ENCODE measurements at places on chromosomes 7 and 10.

GRCh38 chr10:51272555-51272954 is 198.3 kb downstream of the PRKG1 start:
- no peak for DNase-seq

DNA sequence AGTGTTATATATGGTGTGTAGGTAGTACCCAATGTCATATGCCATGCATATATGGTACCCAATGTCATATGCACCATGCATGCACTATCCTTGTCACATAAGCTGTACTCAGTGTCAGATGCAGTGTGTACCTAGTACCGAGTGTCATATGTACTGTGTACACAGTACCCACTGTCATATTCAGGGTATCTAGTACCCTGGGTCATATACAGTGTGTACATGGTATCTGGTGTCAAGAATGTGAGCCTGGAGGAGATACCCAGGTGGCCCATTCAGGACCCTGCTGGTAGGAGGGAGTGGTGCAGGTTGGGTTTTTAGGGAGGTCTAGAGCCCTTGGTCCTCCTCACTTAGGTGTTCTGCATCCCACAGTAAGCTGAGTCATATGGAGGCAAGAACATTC is 1.8 kb downstream of the ZMYND11 start:
- DNase-seq: no peak

DNA sequence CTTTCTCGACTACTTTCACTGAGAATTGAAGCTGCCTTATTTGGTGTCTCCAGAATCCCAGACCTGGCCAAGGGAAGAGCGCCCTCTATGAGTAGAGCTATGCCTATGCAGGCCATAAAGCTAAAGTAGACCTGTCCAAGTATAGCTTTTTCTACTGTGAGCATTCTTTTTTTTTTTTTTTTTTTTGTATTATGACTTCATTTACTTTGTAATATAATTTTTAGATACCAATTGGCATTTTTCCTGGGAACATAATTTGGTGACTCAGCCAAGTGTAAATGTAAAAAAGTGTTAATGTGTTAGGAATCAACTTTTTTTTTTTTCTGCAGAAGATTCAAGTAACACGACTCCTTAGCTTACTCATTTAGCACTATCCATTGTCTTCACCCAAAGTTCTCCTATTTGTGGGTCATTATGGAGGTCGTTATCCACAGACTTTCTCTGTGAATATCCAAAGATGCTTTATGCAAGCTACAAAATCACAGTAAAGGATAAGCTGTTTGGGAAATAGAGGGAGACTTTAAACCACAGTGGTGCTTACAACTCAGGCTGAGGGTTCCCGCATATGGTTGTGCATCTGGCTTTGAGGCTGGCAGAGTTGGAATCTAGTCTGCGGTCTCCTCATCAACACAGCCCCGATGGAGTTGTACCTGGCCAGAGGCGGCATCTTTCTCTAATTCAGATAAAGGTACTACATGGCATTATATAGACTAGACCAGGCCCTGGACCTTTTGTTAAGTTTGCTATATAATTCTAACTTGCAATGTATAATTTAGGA is 1040.2 kb upstream of the SORCS1 start:
- no peak for DNase-seq

DNA sequence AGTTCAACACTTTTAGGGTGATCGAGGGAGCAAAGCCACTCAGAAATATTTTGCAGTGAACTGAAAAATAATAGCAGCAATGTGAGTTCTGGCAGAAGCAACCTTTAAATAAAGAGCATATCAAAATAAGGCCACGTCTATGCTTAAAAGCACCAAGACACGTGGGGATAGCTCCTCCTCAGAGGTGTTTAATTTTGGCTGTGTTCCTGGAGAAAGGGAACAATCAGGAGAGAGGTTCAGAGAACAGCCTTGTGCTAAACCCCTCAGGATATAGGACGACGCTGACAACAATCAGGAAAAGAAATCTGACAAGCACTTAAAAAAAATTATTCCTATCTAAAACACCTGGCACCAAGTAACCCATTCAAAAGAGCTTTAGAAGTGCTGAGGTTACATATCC is 471.9 kb upstream of the CELF2 start:
- DNase-seq: no peak

GRCh38 chr7:101160910-101161309 is 4.5 kb downstream of the VGF start:
- no peak for DNase-seq
